ENCODE measurements at places on chromosomes 1 and 21.

DNA sequence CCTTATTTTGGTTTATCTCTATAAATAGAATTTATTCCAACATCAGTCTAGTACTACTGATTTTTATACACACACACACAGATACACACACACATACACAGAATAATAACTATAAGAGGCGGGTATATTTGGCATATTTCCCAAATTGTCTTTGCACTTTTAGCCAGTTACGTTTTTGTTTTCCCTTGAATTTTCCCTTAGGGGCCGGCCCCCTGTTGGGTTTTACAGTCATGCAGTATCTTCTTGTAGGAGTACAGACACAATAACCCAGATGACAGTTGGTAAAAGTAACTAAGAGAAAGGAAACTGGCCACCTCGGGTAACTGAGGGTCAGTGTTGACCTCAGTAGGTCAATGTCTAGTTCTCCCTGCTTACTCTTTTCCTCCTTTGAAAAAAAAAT is 50.9 kb downstream of the DISP1 start:
- DNase-seq = no peak

DNA sequence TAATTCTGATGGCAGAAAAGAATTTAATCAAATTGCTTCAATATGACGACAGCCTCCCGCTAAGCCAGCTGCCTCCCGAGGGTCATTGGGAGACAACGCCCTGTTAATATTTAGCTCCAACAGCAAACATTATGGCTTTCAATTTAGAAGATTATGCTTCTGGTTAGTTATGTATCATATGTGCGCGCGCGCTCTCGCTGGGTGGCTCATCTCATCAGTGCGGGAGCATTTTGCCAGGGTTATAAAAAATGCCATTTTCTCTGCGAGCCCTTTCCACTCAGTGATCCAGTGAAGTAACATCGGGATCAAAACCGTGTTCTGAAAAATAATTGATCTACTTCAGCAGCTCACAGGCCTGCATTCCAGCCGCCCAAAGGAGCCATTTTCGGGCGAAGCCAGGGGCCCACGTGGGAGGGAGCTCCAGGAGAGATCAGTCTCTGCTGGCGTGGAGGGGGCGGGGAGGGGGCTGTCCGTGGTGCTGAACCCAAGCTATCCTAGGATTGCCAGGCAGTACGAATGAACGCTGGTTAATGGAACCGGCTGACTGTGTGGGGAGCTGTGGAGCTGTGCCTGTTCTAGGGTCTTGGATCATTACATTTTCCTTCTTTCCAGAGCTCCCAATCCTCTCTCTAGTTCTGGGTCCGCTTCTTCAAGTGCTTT is 219.1 kb upstream of the ZC3H12A start:
- no peak for DNase-seq

- DNase-seq = no peak
These were observed 3.7 kb downstream of the RSBN1 start for GRCh38 chr1:113808450-113809195.

DNA sequence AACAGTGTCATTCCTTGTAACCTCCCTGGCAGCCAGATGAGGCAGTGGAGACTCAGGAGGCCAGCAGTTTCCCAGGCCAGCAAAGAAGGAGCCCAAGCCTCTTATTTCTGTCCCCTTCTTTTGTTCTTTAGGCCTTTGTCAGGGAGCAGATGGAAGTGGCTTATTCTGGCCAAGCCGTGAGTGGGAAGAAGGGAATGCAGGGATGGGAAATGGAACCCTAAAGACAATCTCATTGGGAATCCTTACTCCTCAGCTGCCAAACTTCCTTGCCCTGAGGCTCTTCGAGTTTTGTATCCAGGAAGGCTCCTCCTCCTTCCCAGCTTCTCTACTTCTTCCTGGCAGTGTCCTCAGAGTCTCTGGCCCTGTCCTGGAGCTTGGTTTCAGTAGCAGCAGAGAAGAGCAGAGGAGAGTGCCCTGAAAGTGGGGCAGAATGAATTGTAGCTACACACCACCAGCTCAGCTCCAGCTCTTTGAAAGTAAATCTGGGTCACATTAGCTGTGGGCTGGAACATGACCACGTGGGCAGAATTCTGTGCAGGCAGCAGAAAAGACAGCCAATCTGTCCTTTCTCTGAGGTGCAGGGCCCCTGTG is 63.9 kb downstream of the NDUFS5 start:
- DNase-seq = no peak

DNA sequence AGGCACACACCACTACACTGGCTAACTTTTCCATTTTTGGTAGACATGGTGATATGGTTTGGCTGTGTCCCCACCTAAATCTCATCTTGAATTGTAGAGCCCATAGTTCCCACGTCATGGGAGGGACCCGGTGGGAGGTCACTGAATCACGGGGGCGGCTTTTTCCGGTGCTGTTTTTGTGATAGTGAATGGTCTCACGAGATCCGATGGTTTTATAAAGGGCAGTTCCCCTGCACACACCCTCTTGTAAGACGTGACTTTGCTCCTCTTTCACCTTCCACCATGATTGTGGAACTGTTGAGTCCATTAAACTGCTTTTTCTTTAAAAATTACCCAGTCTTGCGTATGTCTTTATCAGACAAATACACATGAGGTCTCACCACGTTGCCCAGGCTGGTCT is 1.3 kb upstream of the FTCD start:
- DNase-seq = no peak

DNA sequence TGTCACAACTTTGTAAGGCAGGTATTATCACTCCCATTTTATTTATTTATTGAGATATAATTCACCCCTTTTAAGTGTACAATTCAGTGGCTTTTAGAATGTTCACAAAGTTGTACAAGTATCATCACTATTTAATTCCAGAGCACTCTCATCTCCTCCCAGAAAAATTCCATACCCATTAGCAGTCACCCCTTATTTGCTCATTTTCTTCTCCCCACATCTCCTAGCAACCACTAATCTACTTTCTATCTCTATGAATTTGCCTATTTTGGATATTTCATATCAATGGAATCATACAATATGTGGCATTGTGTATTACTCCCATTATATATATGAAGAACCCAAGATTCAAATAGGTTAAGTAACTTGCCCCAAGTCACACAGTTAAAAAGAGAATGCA is 7.0 kb downstream of the DSTYK start:
- no peak for DNase-seq

- no peak for DNase-seq
These were observed 123.3 kb downstream of the KCNN3 start for GRCh38 chr1:154746622-154747299.

DNA sequence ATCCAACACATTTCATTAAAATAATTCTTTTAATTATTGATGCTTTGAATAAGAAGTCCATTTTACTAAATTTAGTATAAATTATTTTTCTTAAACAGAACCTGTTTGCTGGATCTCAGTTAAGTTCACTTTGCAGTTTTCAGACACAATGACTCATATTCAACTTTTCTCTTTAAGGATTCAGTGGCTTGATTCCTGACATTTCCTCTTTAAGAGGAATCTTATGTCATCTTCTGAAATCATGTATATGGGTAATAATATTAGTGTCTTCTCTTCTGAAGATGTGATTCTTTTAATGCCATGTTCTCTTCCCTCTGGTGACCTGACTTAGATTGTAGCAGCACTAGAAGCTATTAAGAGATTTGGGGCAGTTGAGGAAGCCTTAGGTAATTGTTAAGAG is 12.6 kb downstream of the CREG1 start:
- DNase-seq = no peak

GRCh38 chr1:52111492-52111891 is 30.4 kb upstream of the ZFYVE9 start:
- DNase-seq = no peak

- no peak for DNase-seq
These were observed 217.2 kb upstream of the IRF2BP2 start for GRCh38 chr1:234827181-234827580.

- DNase-seq = no peak
These were observed 124.3 kb downstream of the ETS2 start for GRCh38 chr21:38930066-38930465.

DNA sequence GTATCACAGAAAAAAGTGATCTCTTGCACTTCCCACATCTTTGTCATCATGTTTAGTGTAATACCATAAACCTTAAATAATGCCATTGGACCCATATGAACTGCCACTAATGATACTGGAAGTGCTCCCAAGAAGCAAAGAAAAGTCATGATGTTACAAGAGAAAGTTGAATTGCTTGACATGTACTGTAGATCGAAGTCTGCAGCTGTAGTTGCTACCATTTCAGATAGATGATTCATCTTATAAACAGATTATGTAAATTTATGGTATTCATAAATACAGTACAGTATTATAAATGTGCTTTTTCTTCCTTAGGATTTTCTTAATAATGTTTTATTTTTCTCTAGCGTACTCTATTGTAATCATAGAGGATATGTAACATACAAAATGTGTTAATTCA is 30.1 kb upstream of the LAMC2 start:
- DNase-seq = no peak

DNA sequence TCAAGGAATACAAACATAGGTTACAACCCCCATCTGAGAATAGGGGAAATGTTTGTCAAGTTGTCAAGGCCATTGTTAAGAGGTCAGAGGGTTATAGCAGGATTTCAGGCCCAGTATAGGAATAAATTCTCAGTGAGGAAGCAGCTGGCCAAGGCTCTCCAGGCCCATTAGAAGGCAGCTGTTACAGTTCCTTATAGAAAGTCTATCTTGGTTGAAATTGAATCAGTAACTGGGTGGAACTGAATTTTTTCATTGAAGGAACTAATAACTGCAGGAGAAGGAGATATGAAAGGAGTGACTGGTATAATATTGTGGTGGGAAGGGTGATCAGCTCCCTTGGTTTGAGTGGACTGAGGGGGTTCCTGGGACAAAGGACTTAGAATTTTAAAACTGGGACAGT is 134.1 kb downstream of the CYYR1 start:
- no peak for DNase-seq

- DNase-seq = no peak
These were observed 106.4 kb downstream of the ETS2 start for GRCh38 chr21:38912102-38912629.

GRCh38 chr1:9391620-9392019 is 98.9 kb downstream of the SPSB1 start:
- DNase-seq = no peak

DNA sequence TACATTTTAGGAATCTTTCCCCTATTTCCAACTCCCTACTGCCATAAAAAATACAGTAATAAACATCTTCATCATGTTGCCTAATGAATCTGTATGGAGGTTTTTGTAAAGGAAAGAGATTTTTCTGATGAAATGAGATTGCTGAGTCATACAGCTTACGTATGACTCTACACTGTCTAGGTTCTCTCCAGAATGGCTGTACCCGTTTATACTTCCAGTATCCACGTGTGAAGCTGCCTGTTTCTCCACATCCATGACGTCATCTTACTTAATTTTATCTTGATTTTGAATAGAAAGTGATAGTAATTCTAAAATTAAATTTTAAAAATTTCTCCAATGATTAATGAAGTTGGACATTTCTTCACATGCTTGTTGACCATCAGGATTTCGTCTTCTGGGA is 103.7 kb downstream of the COQ8A start:
- no peak for DNase-seq

DNA sequence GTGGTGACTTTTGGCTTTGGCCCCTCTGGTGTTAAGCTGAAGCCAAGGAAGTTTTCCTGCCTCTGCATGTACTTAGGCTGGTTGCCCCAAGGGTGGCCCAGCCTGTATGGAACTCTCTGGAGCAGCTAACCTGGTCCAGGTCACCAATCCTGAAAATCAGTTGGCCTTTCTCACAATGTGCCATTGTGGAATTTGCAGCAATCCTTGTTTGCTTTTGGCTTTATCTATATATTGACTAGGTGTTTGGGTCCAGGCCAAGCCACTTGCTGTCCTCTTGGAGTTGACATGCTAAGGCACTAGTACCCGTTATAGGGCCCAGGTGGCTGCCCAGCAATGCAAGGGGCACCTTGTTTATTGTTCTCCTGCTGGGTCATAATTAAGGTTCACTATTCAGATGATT is 124.6 kb downstream of the CAMTA1 start:
- DNase-seq = no peak

- DNase-seq = no peak
These were observed 9.6 kb upstream of the SLC6A9 start for GRCh38 chr1:44040846-44041245.

DNA sequence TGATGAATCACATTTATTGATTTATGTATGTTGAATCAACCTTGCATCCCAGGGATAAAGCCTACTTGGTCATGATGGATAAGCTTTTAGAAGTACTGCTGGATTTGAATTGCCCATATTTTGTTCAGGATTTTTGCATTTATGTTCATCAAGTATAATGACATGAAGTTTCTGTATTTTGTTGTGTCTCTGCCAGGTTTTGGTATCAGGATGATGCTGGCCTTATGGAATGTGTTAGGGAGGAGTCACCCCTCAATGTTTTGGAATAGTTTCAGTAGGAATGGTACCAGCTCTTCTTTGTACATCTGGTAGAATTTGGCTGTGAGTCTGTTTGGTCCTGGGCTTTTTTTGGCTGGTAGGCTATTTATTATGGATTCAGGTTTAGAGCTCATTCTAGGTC is 1643.1 kb upstream of the B3GALT2 start:
- no peak for DNase-seq

- no peak for DNase-seq
These were observed 211.1 kb downstream of the PBX1 start for GRCh38 chr1:164770131-164770529.

All from GM12892 (cell line).